ENCODE measurements at places on chromosomes 4 and X. TPM values are rescaled to one million over a fixed set of nuclear protein-coding genes. Genes with fewer than 3 reads are reported as not detected.

HTN1 gene
- total RNA-seq: not detected

DGKK gene
- not detected for total RNA-seq

TMPRSS11A gene
- under 0.01 TPM for total RNA-seq

CTAG2 gene
- not detected for total RNA-seq

MAGEA2 gene
- total RNA-seq: not detected

TCEAL5 gene
- total RNA-seq: not detected

C4orf50 gene
- total RNA-seq: not detected

CEP135 gene
- 15.6 TPM for total RNA-seq

ZNF732 gene
- total RNA-seq: 0.57 TPM

FGFR3 gene
- 0.45 TPM for total RNA-seq

UCP1 gene
- total RNA-seq: not detected

ARHGEF6 gene
- 10.0 TPM for total RNA-seq

SH3RF1 gene
- 57.8 TPM for total RNA-seq

GASK1B gene
- total RNA-seq: 37.6 TPM

DDX53 gene
- not detected for total RNA-seq

OTC gene
- total RNA-seq: not detected

MANBA gene
- 74.3 TPM for total RNA-seq

MAOB gene
- not detected for total RNA-seq

HS6ST2 gene
- not detected for total RNA-seq

TRIM61 gene
- total RNA-seq: 2.5 TPM

CSN3 gene
- not detected for total RNA-seq

SRPX2 gene
- 26.8 TPM for total RNA-seq

RBM46 gene
- total RNA-seq: not detected

TRPC5OS gene
- not detected for total RNA-seq

MAGEA9B gene
- total RNA-seq: not detected

UVSSA gene
- total RNA-seq: 32.2 TPM

C4orf36 gene
- total RNA-seq: 0.81 TPM

CLGN gene
- 4.1 TPM for total RNA-seq

CFI gene
- total RNA-seq: 201 TPM

SYTL4 gene
- total RNA-seq: 5.1 TPM

MAB21L2 gene
- not detected for total RNA-seq

GYPA gene
- not detected for total RNA-seq

CYLC1 gene
- total RNA-seq: not detected

TRMT2B gene
- total RNA-seq: 18.3 TPM

MYOZ2 gene
- 0.74 TPM for total RNA-seq

INTU gene
- total RNA-seq: 6.0 TPM
